ENCODE measurements at places on chromosomes 2 and 18.

DNA sequence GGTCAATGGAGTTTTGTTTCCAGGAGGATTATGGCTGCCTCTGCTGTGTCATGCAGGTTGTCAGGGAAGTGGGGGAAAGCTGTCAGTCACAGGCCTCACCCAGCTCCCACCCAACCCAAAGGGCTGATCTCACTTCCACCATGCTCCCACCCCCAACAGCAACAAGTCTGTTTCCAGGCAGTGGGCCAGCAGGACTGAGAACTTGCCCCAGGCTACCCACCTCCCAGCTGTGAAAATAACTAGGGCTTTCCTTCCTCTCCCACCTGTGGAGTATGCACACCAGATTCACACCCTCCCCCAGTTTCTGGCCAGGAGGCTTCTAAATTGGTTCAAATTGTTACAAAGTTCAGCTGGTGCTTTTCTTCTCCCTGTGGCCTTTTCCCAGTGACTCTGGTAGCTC, 95.6 kb upstream of the ACVR1 start:
- no peak for DNase-seq

- no peak for DNase-seq
Observed at GRCh38 chr2:176125772-176126054, 3.2 kb downstream of the HOXD9 start.

DNA sequence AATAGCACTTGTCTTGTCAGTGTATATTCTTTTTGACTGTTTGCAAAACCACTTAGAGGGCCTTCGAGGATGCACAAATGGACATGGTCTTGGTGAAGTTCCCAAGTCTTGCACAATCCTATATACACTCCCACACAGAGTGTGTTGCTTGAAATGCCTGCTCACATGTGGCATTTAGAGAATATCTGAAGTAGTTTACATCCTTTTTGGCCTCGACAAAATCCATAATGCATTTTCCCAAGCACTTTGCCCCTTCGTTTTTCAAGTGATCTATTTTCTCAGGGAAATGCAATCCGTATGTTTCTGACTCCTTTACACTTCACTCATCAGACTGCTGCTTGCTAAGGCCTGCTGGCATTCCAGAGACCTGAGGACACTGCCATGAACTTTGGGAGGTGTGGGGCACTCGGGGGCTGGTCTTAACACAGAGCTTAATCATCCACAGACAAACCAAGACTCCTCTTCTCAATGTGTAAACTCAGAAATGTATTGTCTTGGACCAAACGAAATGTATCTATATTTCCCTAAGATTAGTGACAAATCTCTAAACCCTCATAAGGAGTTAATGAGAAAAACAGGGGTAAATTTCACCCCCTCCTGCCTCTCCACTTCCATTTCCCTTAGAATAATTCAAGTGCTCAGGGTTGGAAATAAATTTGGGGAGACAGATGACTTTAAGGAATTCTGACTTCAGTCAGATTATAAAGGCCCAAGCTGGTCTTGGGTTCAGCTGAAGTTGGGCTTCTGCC, 219.3 kb upstream of the APCDD1 start:
- no peak for DNase-seq

- DNase-seq = no peak
Observed at GRCh38 chr2:166333801-166334200, 41.9 kb downstream of the SCN9A start.

DNA sequence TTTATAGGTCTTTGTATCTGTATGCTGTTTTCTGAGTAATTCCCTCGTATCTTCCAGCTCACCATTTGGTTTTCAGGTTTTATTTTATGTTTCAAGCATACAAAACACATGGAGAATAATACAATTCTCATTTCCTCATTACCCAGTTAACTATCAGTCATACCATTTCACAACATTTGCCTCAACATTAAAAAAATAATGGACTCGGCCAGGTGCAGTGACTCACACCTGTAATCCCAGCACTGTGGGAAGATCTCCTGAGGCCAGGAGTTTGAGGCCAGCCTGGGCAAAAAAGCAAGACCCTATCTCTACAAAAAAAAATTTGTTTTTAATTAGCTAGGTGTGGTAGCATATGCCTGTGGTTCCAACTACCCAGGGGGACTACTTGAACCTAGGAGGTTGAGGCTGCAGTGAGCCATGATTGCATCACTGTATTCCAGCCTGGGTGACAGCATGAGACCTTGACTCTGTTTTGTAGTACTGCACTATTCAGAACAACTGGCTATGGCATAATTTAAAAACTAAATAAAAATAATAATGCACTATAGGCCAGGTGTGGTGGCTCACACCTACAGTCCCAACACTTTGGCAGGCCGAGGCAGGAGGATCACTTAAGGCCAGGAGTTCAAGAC, 20.3 kb downstream of the NPC1 start:
- no peak for DNase-seq

DNA sequence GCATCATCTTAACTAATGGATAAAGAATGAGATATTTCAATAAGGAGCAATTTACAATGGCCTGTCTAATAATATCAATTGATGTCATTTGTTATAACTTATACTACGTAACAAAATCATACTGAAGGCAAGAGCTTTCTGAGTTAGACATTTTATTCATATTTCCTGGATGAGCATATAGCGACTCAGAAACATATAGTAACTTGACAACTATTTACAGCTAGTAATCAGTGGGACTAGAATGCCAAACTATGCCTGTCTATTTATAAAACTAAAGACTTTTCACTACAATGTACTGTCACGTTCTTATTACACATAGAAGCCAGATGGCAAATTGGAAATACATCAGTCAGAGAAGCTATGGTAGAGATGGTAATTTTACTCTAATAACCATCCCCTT, 766.2 kb upstream of the TMEFF2 start:
- DNase-seq = no peak

DNA sequence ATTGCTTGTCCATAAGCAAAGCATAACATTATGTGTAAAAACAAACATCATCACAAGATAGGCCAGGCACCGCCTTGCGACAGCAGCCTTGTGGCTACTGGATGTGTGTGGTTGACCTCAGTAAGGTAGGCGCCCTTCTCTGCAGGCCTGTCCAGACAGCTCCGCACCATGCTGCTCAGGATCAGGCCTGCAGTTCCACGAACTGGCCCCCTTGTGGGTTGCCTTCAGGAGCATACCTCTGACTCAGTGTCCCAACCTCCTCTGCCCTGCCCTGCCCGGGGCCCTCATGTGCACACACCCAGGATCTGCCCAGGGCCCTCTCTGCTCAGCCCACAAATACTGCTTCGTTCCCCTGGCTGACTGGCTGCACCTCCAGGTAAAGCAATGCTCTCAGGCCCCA, 16.1 kb upstream of the ZNF236 start:
- DNase-seq = no peak

DNA sequence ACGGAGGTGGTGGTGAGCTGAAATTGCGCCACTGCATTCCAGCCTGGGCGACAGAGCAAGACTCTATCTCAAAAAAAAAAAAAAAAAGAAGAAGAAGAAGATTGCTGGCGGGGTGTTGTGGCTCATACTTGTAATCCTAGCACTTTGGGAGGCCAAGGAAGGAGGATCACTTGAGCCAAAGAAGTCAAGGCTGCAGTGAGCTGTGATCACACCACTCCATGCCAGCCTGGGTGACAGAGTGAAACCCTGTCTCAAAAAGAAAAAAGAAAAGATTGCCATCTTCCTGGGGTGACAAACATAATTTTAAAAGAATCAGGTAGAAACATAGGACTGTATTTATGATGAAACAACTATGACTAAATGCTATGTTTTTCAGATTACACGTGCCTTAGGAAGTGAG, 55.1 kb upstream of the EML4 start:
- DNase-seq = no peak

DNA sequence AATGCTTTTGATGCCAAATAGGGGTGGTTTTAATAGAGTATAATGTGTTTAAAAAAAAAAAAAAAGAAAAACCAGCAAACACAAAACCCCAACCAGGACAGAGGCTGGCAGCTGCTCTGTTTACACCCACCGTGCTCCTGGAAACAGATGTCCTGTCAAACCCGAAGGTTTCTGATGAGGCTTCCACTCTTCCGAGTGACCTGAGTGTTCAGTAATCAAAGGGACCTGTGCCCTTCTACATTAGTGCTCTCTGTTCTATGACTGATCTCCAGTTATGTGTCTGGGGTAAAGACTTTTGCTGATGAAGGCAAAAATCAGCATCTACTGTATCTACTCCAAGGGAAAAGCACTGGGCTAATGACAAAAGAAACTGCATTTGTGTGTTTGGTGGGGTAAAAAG, 3.5 kb upstream of the KLHL29 start:
- no peak for DNase-seq

GRCh38 chr2:147575106-147575505, 269.7 kb upstream of the ACVR2A start:
- DNase-seq = no peak

DNA sequence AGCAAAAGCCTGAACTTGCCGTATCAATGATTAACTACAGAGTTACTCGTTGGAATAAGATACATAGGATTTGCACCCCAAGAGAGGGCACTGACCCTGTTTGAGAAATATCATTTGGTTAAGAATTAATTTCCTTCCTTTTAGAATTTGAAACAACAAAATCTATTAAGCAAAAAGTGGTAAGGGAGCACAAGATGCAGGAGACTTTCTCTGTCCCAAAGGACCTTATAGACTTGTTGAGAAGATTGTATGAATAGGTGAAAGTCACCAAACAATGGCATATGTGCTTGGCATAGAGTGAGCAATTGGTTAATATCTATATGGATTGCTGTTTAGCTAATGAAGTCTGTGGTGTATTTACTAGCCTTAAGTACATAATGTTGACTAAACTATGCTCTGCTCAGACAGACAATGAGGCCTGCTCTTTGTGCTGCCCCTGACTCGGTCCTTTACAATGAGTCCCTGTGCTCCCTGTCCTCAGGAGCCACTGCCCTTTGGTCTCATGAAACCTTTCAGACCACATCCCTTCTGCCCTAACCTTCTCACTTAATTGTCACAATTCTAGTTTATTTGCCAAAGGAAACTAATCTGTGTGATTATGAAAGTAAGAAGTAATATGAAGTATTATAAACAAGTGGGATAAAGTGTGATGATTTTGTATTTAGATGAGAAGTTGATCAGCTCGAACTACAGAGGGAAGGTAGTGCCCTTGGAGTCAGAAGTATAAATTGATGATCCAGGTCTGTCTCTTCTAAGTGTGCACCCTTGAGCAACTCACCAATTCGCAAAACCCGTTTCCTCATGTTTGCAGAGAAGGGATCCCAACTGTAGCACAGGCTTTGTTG, 21.2 kb upstream of the HNMT start:
- no peak for DNase-seq

GRCh38 chr2:27221166-27221565, 4.0 kb downstream of the CAD start:
- no peak for DNase-seq

DNA sequence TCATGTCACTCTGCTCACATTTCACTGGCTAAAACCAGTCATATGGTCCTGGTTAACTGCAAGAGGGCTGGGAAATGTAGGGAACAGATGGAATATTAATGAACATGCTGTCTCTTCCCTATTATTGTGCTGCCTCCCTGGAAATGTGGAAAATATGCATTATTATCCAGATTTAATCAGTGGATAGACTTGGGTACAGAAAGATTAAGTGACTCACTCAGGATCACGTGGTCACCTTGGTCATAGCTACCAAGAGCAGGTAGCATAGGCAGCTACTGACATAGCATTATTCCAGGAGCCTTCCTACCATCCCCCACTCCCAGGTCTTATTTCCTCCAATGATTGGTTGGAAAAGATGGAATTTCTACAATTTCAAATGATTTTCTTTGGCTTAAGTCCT, 141.1 kb downstream of the HRH4 start:
- no peak for DNase-seq

GRCh38 chr18:55161916-55162315, 202.7 kb upstream of the CCDC68 start:
- no peak for DNase-seq

DNA sequence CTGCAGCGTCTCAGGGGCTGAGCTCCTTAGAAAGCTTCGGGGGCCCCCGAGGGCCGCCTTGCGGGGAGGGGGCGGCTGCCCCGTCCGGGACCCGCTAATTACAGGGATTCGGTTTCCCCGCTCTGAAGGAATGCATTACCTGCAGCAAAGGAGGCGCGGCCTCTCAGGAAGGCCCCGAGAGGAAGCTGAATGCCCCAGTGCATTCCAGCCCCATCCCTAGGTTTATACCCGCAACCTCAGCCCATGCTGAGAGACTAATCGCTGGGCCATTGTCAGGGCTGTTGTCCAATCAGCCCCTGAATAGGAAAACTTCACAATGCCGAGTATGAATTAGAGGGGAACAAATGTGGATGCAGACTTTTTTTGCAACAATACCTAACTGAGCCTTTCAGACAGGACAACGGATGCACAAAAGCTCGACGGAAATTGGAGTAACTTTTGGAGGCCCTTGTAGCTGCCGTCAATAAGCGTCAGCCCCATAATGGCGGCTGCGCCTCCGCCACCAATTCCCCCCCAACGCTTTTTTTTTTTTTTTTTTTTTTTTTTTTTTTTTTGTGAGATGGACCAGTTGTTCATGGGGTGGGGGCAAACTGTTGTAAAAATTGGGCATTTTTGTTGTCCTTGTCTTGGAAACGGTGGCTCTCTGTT, 138.6 kb upstream of the SIX3 start:
- DNase-seq = no peak

GRCh38 chr2:241204010-241204384, 15.5 kb downstream of the ANO7 start:
- DNase-seq = no peak

DNA sequence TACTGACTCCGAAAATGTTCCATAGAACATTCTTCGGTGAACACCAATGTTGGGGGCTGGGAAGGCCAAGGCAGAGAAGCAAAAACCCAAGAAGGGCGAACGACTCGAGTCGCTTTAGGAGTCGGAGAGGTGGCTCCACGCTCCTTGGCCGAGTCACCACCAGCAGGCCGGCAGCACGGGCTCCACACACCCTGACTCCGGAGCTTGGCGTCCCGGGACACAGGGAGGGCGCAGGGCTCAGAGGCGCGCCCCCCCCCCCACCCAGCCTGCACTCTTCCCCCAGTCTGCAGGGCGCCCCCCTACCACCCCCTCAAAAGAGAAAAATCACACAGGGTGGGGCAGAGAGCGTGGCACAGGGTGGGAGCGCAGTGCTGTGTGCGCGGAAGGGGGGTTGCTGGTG, 7.5 kb upstream of the ADI1 start:
- DNase-seq = no peak

DNA sequence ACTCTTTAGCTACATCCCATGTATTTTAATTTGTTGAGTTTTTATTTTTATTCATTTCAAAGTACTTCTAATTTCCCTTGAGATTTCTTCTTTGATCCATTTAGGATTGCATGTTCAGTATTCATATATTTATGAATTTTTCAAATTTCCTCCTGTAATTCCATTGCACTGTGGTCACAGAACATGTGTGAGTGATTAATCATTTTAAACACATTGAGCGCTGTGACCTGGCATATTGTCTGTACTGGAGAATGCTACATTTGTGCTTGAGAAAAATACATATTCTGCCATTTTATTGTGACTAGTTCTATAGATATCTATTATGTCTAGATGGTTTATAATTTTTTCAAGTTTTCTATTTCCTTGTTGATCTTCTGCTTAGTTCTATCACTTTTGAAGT, 353.7 kb downstream of the RAD51AP2 start:
- DNase-seq = no peak

- DNase-seq = no peak
Observed at GRCh38 chr2:227612546-227613271, 1.9 kb downstream of the SCYGR3 start.

Measured in stimulated activated CD8-positive, alpha-beta memory T cell treated with anti-CD3 and anti-CD28 coated beads, Interleukin-4, amount 100 ng/mL, for 4 hours (primary cell).